NCI-H1417 treated with DMSO at 0.1 percent for 48 hours (cell line): ENCODE measurements at places on chromosomes 1 and 21.

DNA sequence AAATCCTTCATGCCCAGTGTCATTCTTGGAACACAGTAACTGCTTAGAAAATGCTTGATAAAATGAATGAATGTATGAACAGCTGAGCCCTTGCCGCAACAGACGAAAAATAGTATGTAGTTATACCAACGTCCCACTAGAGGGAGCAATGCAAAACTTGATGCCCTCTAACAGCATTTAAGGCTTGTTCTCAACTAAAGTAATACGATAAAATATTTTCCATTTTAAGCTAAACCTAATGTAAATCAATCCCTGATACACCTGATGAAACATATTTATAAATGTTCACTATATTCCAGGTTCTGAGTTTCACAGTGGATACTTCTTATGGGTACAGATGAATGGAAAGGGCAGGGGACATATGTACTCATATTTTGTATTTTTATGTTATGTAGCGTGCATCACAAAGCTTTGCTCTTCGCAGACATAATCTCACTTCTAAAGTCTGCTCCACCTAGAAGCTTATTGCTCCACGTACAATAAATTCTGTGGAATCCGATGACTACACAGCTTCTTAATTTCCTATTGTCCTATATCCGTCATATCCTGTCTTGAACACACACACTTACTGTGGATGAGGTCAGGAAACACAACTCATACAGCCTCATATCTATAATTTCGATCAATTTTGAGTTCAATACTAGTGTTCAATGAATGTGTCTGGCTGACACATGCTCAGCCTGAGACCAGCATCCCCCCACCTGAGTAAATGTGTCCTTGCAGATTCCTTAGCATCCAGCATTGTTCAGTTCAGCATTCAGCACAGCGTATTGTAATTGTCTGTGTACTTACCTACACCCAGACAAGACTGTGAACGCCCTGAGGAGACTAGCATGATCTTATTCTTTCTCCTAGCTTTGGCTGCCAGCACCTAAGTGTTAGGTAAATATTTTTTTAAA, 4.4 kb upstream of the UTP25 start:
- DNase-seq = no peak

- DNase-seq = no peak
These were observed 60.8 kb upstream of the LBR start for GRCh38 chr1:225488676-225489075.

DNA sequence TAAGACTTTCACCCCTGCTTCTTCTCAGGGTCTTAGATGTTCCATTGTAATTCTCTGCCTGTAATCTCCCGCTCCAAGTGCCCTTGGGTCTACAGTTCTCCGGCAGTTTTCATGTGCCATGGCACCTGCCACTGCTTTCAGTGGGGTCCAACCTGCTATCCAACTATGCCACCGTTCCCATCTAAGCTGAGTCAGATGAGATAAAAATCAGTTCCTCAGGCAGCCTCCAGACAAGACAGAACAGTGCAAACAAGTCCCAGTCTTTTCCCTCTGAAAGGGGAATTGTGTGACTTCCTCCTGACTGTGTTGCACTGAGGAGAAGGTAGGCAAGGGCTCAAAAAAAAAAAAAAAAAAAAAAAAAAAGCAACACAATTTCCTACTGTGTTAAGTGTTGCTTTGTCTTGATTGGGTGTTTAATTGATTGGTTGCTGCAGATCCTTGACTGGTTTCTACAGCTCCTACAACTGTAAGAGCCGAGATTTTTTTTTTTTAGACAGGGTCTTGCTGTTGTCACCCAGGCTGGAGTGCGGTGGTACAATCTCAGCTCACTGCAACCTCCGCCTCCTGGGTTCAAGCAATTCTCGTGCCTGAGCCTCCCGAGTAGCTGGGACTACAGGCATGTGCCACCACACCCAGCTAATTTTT, 50.7 kb downstream of the EBNA1BP2 start:
- peak; percentile 6 for DNase-seq

DNA sequence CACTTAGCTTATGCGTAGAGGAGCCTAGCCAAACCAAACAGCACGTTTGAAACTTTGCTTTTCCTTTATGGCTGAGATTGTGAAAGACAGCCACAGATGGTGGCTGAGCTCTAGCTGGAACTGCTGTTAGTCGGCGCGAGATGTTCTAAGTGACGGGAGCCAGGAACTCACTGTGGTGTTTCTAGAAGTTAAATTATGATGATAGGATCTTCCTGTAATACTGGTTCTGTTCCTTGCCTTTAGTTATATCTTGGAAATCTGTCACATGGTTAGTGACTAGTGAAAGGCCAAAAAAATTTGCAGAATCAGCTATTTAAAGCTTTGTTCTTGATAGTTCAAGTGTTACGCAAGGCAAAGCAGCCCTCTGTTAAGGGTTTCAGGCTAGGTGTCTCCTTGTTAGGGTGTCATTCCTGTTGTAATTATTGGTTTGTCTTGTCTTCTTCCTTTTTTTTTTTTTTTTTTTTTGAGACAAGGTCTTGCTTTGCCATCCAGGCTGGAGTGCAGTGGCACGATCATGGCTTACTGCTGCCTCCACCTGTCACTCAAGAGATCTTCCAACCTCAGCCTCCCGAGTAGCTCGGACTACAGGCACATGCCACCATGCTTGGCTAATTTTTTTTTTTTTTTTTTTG, 22.6 kb downstream of the AK4 start:
- DNase-seq = no peak

GRCh38 chr1:44670751-44671640, 3.3 kb downstream of the TMEM53 start:
- DNase-seq = no peak

DNA sequence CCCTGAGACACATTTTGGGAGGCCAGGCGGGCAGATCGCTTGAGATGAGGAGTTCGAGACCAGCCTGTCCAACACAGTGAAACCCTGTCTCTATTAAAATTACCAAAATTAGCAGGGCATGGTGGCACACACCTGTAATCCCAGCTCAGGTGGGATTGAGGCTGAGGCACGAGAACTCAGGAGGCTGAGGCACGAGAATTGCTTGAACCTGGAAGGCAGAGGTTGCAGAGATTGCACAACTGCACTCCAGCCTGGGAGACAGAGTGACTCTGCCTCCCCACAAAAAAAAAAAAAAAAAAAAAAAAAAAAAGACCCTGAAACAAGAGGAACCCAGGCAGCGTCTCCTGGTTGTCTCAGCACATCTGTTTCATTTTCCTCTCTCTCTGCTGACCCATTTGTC, 24.2 kb downstream of the PGM1 start:
- no peak for DNase-seq

DNA sequence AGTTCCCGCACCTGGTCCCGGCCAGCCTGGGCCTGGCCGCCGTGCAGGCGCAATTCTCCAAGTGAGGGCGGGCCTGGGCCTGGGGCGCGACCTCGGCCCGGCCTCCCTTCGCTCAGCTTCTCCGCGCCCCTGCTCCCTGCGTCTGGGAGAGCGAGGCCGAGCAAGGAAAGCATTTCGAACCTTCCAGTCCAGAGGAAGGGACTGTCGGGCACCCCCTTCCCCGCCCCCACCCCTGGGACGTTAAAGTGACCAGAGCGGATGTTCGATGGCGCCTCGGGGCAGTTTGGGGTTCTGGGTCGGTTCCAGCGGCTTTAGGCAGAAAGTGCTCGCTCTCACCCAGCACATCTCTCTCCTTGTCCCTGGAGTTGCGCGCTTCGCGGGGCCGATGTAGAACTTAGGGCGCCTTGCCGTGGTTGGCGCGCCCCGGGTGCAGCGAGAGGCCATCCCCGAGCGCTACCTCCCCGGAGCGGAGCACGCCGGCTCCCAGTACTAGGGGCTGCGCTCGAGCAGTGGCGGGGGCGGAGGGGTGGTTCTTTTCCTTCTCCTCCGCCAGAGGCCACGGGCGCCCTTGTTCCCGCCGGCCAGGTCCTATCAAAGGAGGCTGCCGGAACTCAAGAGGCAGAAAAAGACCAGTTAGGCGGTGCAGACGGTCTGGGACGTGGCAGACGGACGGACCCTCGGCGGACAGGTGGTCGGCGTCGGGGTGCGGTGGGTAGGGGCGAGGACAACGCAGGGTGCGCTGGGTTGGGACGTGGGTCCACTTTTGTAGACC, 1.2 kb downstream of the OLIG1 start:
- no peak for DNase-seq

GRCh38 chr1:1947493-1947892, 28.4 kb upstream of the TMEM52 start:
- DNase-seq = no peak

GRCh38 chr1:204945565-204945977, 74.9 kb downstream of the NFASC start:
- no peak for DNase-seq

DNA sequence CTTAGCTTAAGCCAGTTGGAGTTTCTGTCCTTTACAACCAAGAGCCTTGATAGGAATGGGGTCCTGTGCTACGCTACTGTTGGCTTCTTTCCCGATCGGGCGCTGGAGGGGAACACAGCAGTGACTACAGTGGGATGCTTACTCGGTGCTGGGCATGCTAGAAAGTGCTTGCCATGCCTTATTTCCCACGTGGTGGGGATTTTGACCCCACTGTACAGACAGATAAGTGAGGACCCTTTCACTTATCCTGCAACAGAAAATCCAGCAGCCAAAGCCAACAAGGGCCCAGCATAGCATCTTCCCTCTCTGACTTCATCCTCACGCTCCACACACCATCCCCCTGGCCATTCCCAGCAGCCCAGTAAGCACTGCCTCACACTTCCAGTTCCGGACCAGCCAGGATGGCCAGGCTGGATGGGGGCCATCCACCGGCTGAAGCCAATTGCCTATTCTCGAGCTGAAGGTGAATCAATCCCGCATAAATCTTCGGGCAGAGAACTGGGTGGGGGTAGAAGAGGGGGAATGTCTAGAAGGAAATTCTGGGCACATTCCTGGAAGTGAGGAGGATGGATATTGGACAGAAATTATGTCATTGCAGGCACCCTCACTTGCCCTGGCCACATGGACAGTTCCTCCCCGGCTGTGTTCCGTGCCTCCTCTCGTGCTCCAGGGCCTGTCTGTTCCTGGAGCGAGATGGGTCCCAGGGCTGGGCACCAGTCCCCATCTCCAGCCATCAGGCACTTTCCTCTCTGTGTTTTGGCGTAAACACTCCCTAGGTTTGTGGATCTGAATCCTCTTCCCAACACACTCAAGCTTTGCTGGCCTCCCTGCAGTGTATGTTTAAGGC, 2.0 kb upstream of the ABCG1 start:
- no peak for DNase-seq

GRCh38 chr21:42007356-42007940, 2.7 kb downstream of the ZBTB21 start:
- no peak for DNase-seq

DNA sequence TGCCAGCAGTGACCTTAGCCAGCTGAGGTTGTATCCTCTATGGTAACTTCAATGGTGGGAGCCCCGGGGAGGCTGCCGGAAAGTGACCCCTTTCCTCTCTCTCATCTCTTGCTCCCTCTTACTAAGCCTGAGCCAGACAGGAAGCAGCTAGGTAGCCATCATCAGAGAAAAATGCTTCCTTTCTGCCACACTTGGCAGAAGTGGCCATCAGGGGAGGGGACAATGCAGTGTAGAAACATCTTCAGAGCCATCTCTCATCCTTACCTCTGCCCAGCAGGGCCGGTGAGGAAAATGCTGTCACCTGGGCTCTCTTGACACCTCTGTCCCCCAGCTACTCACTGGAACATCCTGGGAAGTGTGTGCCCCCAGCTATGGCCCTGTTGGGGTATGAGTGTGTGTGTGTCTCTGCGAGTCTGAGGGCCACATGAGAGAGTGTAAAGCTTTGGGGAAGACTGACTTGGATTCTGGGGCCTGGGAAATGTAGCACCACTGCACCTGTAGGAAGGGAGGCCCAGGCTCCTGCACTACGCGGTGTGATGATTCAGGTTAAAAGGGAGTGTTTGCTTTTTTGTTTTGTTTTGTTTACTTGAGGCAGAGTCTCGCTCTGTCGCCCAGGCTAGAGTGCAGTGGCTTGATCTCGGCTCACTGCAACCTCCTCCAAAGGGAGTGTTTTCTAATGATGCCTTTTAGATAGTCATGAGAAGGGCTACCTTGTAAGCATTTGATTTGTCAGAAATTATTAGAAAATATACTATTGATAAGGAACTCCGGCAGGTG, 48.7 kb upstream of the CNTN2 start:
- no peak for DNase-seq

GRCh38 chr21:16088056-16088455, 358.3 kb downstream of the USP25 start:
- DNase-seq = no peak

DNA sequence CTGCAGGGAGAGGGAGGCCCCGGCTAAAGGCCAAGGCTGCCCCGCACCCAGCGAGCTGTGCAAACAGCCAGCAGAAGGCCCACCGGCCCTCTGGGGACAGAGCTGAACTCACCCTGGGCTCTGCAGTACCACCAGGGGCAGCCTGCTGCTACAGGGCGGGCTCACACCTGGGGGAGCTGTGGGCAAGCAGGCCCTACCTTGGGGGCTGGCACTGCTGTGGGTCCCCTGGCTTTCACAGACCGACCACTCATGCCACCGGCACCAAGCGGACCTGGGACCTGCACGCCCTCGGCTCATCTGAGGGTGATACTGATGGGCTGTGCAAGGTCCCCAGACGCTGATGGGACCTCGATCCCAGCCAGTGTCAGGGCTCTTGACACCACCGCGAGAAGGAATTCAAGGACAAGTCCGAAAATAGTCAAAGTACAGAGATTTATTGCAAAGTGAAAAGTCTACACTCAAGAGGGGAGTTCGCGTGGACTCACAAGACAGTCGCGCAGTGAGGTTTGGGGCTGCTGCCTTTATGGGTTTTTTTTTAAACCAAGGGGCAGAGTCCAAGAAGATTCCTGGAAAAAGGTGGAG, 61.0 kb upstream of the ADARB1 start:
- DNase-seq = no peak

DNA sequence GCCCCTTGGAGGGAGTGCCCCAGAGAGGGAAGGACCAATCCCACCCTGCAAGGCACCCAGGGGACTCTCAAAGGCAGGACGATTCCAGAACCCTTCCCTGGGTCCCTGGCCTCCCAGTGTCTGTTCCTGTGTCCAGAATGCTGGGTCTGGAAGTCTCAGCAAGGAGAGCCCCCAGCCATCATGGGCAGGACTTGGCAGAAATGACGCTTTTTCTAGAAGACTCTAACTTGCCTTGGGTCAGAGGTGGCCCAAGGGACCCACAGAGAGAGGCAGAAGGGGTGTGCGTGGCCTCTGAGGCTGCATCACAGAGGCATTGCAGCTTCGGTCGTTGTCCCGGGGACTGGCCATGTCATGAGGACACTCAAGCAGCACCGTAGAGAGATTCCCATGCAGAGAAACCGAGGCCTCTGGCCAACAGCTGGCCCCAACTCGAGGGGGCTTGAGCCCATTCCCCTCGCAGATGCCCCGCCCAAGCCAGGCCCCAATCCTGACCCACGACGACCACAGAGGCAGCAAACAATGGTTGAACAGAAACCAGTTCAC, 57.8 kb downstream of the WNT9A start:
- no peak for DNase-seq
